ENCODE measurements at places on chromosomes 13 and 19.

DNA sequence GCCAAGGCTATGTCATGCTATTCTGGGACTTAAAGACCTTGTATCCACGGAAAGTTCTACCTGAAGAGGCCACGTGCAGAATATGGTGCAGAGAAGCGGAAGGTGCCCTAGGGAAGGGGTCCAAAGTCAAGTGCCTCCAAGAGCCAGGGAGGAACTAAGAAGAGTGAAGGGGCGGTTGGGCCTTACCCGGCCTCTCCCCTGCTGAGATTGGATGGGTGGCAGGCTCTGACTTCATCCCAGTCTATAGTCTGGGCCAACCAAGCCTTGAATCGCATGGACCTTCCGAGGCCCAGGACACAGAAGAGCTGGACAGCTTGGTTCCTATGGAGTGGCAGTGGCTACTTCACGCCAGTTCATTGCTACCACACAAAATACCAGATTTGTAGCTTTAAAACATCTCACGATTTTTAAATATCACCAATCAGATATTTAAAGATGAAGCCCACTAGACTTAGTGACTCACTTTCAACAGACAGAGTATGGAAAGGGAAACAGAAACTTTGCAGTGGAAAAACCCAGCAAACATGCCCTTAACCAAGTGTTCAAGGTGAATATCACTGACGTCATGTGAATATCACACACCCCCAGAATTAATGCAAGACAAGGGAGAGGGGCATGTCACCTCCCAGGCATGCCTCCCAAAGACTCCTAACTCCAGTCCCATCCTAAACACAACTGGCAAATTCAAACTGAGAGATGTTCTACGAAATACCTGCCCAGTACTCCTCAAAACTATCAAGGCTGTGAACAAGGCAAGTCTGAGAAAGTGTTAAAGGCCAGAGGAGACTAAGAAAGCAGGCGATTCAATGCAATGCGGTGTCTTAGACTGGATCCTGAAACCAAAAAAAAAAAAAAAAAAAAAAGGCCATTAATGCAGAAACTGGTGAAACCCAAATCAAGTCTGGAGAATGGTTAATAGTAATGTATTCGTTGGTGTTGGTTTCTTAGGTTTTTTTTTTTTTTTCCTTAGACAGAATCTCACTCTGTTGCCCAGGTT, 10.2 kb downstream of the C19orf12 start:
- DNase-seq: no peak

DNA sequence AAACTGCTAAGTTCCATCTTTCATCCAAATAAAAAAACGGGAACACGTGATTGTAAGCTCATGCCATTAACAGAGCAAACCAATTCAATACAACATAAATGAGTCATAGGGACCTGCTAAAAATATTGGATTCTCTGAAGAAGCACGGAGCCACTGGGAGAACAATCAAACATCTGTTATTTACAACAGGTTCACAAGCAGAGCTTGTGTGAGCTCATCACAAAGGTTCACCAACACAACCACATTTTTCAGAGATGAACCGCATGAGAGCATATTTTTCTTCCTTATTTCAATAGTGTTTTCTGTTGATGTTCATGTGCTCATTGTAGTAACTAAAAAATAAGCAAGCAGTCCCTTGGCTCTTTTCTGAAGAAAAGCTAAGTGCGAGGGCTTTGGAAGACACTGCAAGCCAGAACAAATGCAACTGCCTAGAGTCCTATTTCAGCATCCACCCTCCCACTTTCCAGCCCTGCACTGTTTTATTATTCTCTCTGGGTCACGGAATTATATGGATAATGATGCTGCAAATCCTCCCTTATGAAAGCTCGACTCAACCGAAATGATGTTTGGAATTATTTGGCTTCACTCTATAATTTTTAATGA, 545.8 kb downstream of the LIG4 start:
- no peak for DNase-seq

DNA sequence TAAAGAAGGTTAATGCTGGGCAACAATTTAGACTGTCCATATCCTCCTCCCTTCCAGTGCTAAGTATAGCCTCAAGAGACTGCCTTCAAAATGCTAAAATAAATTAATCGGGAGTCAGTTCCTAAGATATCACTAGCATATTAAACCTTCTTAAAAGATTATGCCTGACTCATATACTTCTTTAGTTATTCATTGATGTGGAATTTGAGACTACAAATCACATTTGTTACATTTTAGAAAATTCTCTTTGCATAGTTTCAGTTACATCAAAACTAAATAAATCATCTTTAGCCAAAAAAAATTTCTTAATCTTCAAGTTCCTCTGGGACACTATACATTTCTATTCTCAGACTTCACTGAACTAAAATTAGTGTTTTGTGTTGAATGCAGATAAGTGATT, 769.1 kb downstream of the PCDH9 start:
- DNase-seq: no peak

DNA sequence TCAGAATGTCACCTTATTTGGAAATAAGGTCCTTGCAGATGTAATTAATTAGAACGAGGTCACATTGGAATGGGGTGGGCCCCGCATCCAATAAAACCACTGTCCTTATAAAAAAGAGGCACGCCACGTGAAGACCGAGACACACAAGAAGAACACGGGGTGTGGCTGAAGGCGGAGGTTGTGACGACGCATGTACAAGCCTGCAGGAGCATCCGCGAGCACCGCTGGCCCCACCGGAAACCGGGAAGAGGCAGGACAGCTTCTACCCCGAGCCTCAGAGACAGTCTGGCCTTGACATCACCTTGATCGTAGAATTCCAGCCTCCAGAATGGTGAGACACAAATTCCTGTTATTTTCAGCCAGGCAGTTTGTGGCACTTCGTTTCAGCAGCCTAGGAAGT, 177.9 kb downstream of the COL4A1 start:
- no peak for DNase-seq

- no peak for DNase-seq
These were observed 16.8 kb downstream of the ZNF431 start for GRCh38 chr19:21158523-21159135.

- no peak for DNase-seq
These were observed 52.5 kb downstream of the MTUS2 start for GRCh38 chr13:28872427-28873176.

DNA sequence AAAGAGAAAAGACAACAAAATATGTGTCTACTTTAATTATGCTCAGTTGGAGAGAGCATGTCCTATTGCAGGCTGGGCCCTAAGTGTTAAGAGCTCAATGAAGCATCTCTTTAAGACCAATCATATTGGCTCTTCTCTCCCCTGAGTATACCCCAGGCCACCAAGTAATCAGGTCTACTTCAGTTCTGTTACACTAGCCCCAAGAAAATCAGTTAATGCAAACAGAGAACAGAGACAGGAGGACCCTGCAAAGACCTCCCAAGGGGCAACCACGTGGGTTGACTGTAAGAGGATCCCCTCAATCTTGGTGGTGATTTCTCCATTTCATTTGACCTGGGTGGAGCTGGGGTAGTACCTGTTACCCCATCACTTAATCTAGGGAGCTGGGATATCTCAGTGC, 451.0 kb upstream of the ZNF507 start:
- DNase-seq: no peak

- no peak for DNase-seq
These were observed 199.9 kb downstream of the LACC1 start for GRCh38 chr13:44079413-44080205.

GRCh38 chr13:95406176-95406575, 104.9 kb upstream of the ABCC4 start:
- no peak for DNase-seq

GRCh38 chr19:4582980-4583842, 23.7 kb upstream of the SEMA6B start:
- no peak for DNase-seq

GRCh38 chr13:110643324-110643723, 28.0 kb downstream of the NAXD start:
- DNase-seq: no peak

All from RWPE2 (cell line).